Umbilical cord (tissue), 2 donors: ENCODE measurements at places on chromosomes 1 and 21.

DNA sequence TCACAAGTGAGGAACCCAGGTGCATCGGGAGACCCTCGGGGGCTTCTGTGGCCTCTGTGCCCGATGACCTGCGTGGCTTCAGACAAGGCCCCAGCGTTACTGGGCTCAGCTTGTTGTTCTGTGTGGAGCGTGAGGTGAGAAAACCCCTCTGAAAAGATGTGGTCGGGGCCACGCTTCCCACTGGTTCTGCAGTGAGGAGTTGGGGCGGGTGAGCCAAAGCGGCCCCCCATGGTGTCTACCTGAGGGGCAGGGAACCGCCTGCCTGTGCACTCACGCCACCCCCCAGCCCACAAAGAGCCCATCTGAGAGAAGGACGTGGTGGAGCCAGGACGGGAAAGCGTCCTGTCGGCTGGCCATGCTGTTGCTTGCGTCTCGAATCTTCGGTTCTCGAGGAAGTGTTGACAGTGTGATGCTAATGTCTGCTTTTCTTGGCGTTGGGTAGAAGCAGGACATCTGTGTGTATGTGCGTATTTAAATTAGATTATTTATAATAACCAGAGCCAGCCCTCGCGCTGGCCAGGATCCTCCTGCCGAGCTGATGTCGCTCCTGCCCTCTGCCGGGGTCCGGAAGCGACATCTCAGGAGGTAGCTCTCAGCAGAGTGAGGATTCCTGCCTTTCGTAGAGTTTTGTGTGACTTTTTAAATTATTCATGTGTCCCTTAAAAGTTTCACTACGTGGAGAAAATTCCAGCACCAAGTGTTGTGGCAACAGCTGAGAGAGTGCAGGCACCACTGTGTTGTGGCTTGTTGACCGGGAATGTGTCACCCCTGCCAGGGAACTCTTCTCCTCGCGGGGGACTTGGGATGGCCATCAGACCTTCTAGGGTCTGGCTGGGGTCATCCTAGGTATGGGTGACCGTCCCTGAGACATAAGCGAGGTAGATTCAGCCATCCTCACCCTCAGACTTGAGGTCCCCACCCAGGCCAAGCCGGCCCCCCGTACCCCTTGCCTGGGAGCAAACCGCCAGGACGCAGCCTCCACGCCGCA is 15.3 kb downstream of the TMEM201 start:
- no peak for DNase-seq

DNA sequence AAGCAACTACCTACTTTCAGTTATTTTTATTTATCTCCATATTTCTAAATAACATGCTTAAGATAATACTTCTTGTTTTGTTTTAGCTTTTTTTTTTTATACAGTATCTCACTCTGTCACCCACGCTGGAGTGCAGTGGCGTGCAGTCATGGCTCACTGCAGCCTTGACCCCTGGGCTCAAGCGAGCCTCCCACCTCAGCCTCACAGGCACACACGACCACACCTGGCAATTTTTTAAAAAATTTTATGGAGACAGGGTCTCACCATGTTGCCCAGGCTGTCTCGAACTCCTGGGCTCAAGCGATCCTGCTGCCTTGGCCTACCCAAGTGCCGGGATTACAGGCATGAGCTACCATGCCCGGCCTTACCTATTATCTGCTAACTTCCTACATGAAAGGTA is 20.6 kb downstream of the TUT4 start:
- no peak for DNase-seq

DNA sequence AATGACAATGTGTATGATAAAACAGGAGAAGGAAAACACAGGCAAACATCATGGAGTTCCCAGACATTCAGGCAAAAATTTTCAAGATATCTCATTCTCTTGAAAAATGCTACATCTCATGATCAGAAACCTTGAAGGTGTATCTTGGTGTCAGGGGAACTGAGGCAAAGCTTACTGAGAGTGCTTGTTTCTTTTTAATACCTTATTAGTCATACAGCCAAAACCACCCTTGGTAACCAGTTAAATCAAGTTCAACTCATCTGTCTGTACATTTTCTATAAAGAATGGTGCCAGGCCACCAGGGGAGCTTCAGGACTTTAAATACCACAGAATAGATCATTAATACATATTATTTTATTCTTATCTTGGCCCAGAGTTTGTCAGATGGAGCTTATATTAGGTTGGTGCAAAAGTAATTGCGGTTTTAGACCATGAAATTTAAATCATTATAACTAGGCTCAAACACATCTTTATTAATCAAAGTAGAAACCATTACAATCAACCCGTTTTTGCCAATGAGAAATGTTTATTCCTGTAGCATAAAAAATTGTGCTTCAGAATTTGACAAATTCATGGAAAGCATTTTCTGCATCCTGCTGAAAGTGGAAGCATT is 1036.0 kb downstream of the AMY1C start:
- DNase-seq: no peak

DNA sequence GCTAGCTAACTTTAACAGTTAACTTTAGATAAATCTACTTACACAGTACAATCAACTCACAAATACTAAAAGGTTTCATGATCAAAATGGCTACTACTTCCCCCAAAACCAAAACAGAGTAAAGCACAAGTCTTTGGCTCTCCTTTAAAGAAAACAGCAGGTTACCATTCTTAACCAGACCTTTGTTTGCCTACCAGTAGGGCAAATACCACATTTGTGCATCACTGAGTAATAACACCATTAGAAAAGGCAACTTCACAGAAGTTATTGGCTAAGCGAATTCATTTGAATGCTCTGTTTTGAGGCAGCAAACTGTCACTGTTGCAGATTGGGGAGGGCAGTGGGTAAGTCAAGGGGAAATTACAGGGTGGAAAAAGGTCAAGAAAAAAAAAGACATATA is 17.3 kb upstream of the SERPINC1 start:
- DNase-seq: no peak

DNA sequence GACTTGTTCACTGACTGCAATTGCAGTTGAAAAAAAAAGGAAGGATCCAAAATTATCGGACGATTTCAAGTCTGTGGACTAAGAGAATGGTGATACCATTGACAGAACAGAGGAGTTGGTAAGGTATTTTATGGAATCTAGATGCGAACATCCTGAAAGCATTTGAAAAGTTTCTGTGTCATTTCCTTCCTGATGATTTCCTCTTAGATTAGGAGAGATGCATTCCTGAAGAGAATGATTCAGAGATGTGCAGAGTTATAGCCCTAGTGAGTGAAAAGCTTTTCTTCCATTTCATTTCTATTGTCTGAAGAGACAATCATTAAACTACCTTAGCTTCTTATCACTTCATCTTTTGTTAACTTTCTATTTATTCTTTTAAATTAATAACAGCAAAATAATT is 200.0 kb downstream of the KCNK2 start:
- DNase-seq: no peak

DNA sequence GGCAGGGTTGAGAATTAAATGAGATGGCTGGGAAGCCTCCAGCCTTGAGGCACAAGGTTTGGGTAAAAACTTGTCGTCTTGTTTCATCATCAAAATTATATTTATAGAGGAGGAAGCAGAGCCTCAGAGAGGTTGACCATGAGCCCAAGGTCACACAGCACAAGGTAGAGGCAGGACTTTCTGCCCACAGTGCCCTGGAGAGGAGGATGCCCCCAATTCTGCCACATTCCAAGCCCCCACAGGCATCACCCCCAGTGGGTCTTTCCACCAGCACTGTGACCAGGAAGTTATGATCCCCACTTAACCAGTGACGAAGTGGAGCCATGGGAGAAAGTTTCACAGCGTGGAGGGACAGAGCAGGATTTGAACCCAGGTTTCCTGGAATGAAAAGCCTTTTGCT is 400.0 kb downstream of the MATN1 start:
- no peak for DNase-seq

DNA sequence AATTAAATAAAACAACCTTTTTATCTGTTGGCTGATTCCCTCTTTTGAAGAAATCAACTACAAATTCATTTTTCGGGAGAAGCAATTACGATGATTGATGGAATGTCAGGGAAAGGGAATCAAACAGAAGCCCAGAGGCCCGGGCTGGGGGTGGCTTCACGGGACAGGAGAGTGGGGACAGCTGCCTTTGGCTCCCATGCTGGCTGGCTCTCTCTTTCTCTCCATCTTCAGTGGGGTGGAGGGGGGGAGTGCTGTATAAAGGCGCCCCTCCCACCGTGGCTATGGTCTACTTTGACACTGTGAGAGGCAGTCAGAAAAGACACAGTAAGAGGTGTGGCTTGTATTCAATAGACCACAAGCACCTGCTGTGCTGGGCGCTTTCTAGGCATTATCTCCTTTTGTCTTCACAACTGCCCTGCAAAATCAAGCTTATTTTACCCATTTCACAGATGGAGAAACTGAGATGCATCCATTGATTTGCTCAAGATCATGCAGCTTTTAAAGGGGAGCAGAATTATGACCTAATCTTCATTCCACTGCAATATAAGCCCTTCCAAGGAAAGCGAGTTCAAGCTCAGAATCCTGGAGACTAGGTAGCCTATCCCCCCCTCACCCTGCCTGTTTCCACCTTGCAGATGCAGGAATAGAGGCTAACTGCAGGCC is 92.9 kb downstream of the GRIK3 start:
- no peak for DNase-seq

- DNase-seq: peak; percentile 36
Measured at GRCh38 chr1:92754000-92754718, 30.7 kb downstream of the EVI5 start.

DNA sequence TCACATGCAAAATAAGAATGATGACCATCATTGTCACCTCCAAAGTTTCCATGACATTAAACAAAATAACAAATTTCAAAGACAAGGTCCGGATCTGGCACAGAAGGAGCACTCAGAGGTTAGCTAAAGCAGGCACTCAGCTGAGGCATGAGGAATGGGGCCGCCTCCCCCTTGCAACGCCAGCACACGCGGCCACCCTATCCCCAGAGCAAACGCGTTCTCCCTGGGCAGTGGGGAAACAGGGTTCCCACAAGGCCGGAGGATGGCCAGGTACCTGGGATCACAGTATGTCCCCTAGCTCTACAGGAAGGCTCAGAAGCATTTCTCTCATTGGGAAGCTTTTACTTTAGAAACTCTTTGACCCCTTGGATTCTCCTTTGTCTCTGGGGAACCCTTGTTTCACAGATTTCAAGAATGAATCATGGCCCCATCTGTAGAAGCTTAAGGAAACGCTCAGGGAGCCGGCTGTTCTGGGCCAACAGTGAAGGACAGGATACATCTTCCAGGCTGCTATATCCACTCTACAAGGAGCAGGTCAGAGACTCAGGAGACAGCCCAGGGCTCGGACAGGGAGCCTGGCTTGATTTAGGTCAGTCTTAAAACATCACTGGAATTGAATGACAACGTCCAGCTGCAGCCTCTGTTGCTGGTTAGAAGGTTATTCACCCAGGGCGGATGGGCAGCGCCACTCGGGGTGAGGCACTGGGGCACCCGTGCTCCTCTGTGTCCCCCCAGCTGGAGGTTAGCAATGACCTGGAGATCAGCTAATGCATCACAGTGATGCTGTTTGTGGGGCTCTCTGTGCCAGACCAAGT is 496.4 kb downstream of the NPHP4 start:
- no peak for DNase-seq

- DNase-seq: no peak
Measured at GRCh38 chr1:183259924-183260323, 73.9 kb downstream of the LAMC2 start.

DNA sequence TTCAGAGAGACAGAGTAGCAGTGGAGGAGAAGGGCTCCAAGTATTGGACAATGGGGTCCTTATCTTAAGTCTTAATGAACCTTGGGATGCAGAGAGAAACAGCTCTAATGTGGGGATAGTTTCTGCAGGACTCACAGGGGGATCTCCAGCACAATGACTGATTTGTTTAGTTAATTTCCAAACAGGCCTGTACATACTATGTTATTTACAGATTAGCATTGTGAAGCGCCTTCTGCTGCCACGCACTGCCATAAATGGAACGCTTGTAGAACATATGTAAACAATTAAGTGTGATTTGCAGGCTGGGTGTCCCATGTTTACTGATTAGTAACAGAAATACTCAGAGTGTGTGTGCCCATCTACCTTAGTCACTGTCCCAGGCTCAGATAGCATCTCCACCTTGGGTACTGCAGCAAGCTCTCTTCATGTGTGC is 56.1 kb downstream of the NTPCR start:
- no peak for DNase-seq

- peak; percentile 41 for DNase-seq
Measured at GRCh38 chr1:44249543-44249942, 36.3 kb downstream of the DMAP1 start.

DNA sequence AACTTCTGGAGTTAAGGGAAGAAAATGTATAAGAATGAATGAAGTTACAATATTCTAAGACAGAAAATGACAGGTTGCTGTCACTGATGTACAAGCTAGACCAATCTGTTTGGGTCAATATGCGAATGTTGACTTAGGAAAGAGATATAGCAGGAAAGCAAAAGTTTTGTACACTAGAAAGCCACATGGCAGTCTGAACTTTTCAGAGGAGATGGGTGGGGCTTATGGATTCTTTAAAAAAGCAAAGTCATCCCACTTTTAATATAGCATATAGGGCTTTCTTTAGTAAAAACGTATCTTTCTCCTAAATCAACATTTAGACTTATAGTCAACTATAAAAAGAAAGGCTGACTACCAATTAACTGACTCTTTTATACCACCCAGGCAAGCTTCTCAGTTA is 381.2 kb downstream of the PTPRC start:
- no peak for DNase-seq

GRCh38 chr1:11650331-11650991 is 3.8 kb downstream of the FBXO2 start:
- DNase-seq: peak; percentile 32

DNA sequence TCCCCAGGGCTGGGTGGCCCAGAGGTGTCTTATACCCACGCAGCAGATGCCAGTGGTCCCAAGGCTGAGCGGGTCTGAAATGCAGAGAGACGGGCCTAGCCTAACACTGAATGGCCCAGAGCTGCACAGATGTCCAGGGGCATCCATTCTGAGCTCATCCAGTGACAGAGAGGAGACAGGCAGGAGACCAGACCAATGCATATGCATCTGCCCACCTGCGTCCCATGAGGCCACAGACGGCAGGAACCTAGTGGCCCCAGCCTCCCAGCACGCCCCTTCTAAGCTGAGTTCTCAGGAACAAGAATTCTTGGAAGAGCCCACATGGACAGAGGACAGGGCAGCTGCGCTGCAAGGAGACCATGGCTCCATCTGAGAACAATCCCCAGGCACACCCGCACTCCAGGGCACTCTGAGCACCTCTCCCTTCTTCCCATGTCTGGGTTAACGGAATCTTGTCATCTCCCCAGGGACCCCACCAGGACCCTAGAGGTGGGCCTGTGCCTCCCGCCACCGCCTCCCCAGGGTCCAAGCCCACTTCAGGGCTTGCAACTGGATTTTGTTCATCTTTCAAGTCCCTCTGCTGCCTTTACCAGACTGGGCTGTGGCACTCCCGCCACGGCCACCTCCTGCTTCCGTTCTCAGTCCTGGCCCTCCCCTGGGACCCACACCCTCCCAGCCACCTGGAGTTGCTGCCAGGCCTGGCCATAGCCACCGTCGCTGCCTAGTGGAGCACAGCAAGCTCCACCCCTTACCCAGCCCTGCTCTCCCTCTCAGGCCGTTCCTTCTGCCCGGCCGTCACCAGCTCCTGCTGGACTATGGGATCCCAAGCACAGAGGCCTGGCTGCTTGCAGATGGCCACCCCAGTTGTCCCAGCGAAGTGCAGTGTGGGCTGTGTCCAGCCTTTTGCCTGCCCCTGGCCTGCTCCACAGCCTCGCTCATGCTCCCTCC is 3.3 kb downstream of the WNT3A start:
- DNase-seq: no peak

- DNase-seq: no peak
Measured at GRCh38 chr1:226806988-226807387, 63.4 kb upstream of the PSEN2 start.

- no peak for DNase-seq
Measured at GRCh38 chr1:93636712-93637111, 44.9 kb downstream of the BCAR3 start.

GRCh38 chr1:230804396-230804795 is 57.2 kb downstream of the CAPN9 start:
- no peak for DNase-seq

GRCh38 chr1:999725-1000356 is at the start of gene HES4:
HES4 (minus strand) TSS chr1:1000097; CDS start chr1:999973, 124 bp downstream.
- DNase-seq: peak; percentile 94
